LNCaP clone FGC (cell line): ENCODE measurements at places on chromosomes 11 and 22.
A peak's percentile ranks its signal among the peaks of the same experiment; 100 is the strongest.

DNA sequence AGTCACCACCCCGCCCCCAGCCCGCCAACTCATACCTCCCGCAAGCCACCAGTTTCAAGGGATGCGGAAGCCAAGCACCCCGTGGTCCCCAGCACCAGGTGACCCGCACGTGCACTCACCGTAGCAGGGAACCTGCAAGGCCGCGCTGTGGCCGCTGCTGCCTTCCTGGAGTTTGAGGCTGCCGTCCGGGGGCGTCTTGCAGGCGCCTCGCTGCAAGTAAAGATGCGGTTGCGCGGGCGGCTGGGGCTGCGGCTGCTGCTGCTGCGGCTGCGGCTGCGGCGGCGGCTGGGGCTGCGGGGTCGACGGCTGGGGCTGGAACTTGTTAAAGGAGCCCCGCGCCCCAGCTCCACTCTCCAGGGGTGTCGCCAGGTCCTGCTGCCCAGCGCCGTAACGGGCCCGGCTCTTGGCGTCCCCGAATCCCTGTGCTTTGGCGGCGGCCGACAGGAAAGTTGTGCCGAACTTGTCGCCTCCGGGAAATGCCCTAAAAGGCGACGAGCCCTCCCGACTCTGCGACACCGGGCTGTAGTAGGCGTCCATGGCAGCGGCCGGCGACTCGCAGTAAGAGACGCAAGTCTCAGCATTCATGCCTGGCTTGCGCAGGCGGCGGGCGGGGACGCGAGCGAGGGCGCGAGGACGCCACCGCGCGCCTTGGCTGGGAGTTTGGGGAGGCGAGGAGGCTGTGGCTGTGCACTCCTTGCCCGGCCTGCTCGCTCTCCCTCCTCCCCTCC is at the start of gene ALX4:
Gene ALX4 (minus strand): TSS at position 662 of the 728 bp plus-strand sequence. CDS start 77 bp downstream, at position 585.
- DNase-seq: peak; percentile 28

DNA sequence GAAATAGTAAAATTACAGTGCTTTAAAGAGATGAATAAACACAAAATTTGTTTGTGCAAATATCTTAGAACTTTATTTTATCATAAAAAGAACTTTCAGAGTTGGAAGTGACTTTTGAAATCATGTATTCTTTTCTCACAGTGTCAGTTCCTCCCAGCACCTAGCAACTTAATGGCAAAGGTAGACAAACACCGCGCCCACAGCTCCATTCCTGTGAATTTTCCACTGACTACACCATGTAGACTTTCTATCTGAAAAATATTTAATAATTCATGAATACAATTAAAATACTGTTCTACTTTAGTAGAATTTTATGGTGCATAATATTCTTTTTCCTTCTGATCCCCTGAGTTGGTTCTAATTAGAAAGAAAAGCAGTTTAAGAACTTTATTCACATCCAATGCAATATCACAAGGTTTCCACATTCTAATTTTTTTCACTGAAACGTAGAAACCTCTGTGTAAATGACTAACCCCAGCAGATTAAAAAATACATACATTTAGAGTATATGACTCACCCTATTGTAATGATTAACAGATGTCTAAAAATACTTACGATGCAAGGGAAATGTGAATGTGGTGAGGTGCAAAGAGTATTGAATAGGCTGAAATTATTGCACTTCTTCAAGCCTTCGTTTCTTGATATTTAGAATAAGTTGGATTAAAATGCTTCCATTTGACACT is 218.2 kb upstream of the CCDC179 start:
- no peak for DNase-seq

- DNase-seq: no peak
Measured at GRCh38 chr22:37010976-37011375, 8.3 kb downstream of the TST start.

DNA sequence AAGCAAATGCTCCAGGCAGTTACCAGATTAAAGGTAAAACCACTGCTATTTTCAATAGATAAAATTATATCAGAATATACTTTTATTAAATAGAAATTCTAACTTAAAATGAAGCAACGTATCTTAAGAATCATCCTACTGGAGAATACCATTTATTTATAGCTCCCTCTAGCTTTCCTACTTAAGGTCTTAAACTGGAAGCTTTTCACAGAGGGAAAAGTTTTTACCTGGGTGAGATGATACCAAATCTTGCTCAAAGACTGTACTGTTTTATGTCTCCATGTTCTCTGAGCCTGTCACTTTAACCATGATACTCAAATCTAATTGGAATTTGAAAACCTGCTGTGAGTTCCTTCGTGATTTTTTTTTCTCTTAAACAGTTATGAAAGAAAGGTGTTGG is 291.8 kb downstream of the AASDHPPT start:
- DNase-seq: no peak

GRCh38 chr11:37519781-37520180 is 921.7 kb upstream of the RAG2 start:
- DNase-seq: no peak

GRCh38 chr11:72600557-72600956 is 73.7 kb downstream of the PDE2A start:
- no peak for DNase-seq

GRCh38 chr11:120056301-120057027 is 81.4 kb downstream of the TRIM29 start:
- DNase-seq: no peak

DNA sequence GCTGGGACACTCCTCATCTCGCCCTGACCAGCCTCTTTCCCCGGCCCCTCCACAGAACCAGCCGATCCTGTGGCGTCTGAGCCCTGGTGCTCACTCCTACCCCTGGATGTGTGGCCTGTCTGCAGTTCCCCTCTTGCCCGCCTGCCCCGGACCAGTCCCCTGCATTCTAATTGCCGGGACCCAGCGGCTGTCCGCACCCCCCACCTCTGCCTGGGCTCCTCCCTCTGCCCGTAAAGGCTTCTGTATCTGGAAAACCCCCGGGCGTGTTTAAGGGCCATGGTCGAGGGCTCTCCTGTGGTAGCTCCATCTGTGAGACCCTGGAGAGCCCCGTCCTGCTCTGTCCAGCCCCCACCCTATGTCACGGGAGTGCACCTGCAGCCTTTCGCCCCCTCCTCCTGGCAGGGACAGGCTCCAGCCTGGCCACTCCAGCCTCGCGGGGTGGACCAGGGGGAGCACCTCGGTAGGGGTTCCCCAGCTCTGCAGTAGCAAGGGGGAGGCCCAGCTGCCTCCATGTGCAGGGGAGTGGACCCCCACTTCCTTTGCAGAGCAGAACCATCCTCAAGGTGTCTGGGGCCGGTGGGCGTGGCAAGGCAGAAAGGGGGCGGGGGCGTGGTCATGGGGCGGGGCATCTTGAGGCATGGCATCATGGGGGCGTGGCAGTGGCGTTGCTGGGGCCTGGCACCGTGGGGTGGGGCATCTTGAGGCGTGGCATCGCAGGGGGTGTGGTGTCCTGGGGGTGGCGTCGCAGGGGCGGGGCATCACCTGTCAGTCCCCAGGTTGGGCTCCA is 430.4 kb downstream of the TBC1D22A start:
- peak; percentile 47 for DNase-seq

- no peak for DNase-seq
Measured at GRCh38 chr11:119752345-119752871, 23.4 kb upstream of the NECTIN1 start.

DNA sequence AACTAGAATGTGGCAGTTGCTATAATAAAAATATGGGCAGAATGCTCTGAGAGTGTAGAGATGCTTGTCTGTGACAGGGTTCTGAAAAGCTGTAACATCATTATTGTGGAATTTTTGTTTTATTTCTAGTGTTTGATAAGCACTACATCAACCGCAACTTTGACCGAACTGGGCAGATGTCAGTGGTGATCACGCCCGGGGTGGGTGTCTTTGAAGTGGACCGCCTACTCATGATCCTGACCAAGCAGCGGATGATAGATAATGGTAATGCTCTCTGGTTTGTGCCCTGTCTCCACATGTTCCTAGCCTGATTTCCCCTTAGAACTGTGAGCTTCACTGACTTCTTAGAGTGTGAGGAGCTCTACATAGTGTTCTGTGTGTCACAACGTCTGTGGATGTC is 48.8 kb downstream of the DEPDC5 start:
- no peak for DNase-seq
